ENCODE measurements at places on chromosomes 7 and 10.

DNA sequence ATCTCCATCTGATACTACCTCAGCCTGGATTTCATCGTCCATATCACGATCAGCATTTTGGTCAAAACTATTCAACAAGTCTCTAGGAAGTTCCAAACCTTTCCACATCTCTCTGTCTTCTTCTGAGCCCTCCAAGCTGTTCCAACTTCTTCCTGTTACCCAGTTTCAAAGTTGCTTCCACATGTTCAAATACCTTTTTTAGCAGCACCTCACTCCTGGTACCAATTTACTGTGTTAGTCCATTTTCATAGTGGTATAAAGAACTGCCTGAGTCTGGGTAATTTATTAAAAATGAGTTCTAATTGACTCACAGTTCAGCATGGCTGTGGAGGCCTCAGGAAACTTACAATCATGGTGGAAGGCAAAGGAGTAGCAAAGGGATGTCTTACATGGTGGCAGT, 41.1 kb upstream of the PPP1R3A start:
- no peak for DNase-seq

- DNase-seq: peak; percentile 22
Observed at GRCh38 chr7:99379043-99379577, 4.6 kb downstream of the ARPC1B start.

DNA sequence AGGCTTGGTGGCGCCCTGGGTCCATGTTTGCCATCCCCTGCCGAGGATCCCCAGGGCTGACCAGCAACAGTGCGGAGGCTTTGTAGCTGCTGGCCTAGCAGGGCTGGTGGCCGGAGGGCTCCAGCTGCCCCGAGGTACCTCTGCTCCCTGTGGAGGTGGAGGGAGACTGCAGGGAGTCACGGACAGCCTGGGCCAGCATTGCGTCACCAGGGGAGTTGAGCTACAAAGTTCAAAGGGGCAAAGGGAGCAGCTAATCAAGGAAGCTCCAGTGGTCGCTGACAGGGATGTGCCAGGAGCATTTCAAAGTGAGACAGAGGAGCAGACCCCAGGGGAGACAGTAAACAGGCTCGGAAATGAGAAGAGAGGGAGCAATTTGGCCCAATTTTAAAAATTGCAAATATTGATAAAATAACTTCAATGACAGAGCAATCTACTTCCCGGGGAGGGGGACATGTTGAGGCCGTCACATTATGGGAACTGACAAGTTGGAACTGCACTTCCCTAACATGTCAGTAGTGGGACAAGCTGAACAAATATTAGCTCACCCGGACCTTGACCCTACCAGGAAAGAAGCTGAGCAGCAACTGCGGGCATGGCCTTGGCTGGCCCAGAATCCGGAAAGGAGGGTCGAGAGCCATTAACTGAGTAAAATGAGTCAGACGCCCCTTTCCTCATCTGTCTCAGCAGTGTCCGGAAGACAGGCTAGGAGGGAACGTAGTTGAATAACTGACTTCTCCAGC, 39.4 kb downstream of the BTBD16 start:
- no peak for DNase-seq

GRCh38 chr10:30986053-30986555, 45.6 kb downstream of the ZNF438 start:
- DNase-seq: no peak

- DNase-seq: no peak
Observed at GRCh38 chr7:34837801-34838201, 179.8 kb downstream of the NPSR1 start.
